ENCODE measurements at places on chromosomes 4 and X. TPM values are rescaled to one million over a fixed set of nuclear protein-coding genes. Genes with fewer than 3 reads are reported as not detected.

SATL1 gene
- total RNA-seq = not detected

DNA sequence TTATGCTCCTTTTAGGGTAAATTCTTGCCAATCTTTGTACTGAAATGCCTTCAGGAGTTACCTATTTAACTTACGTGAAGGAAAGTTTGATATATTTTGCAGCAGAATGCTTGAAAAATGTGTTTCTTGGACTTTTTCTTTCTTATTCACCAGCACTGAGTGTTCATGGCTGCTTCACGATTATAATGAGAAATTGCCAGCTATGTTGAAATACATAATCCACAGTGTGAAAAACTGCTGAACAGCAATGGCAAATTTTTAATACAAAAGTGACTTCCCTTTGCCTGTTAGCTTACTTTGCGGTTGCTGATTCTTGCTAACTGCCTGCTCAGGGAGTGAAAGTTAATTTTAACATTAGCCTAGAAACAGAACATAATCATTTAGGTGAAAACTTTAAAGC, 153.8 kb upstream of the SLC4A4 start:
- no peak for DNase-seq

HPGDS gene
- not detected for total RNA-seq

- DNase-seq = no peak
Observed at GRCh38 chr4:1488357-1488756, 82.1 kb upstream of the NKX1-1 start.

DNA sequence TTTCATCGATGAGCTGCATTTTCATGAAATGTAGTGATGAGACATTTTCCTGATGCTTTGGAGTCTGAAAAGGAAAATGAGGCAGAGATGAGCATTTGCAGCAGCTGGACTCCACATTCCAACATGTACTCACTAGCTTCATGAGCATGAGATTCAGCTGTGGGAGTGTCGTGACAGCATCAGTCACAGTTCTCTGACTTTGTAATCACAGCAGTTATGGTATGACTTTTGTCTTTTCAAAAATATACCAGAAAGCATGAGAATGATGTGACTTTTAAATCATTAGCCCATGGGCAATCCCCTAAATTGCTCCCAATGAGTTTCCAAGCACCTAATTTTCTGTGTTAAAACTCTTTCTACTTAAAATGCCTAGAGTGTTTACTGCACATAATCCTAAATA, 18.3 kb upstream of the MSL3 start:
- DNase-seq = no peak

DNA sequence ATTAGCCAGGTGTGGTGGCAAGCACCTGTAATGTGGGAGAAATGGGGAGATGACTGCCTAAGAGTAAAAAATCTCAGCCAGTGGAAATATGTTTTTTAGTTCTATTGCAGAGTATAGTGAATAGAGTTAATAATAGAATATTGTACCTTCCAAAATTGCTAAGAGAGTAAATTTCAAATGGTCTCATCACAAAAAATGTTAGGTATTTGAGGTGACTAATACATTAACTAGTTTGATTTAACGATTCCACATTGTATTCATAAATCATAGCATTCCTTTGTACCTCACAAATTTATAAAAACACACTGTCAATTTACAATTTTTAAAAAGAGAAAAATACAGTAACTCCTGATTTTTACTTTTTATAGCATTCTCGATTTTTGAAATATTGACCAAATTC, 681.5 kb upstream of the EPHA5 start:
- no peak for DNase-seq

- no peak for DNase-seq
Observed at GRCh38 chr4:153228512-153229140, 24.4 kb downstream of the TRIM2 start.

GRCh38 chr4:146428298-146428697, 93.4 kb downstream of the SLC10A7 start:
- no peak for DNase-seq

- DNase-seq = peak; percentile 67
Observed at GRCh38 chrX:133323431-133323830, 91.9 kb downstream of the GPC4 start.

PNMA5 gene
- total RNA-seq = not detected

CSAG3 gene
- total RNA-seq = 41.6 TPM

INPP4B gene
- total RNA-seq = 46.9 TPM

DNA sequence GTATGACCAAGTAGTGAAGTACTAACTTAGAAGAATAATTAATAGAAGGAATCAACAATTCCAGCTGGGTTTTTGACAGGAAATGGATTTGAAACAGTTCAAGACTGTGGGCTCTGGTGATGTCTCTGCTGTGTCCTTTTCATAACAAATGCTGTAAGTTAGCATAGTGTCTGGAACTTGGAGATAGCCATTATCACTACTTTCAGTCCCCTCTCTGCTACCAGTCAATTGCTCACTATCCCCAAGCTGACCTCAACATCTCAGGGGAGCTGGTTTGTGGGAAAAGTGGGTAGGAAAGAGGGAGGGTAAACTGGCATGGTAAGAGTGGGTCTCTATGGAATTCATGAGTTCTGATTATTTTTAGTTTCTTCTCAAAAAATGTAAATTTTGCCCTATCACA, 231.4 kb upstream of the MID1 start:
- no peak for DNase-seq

DNA sequence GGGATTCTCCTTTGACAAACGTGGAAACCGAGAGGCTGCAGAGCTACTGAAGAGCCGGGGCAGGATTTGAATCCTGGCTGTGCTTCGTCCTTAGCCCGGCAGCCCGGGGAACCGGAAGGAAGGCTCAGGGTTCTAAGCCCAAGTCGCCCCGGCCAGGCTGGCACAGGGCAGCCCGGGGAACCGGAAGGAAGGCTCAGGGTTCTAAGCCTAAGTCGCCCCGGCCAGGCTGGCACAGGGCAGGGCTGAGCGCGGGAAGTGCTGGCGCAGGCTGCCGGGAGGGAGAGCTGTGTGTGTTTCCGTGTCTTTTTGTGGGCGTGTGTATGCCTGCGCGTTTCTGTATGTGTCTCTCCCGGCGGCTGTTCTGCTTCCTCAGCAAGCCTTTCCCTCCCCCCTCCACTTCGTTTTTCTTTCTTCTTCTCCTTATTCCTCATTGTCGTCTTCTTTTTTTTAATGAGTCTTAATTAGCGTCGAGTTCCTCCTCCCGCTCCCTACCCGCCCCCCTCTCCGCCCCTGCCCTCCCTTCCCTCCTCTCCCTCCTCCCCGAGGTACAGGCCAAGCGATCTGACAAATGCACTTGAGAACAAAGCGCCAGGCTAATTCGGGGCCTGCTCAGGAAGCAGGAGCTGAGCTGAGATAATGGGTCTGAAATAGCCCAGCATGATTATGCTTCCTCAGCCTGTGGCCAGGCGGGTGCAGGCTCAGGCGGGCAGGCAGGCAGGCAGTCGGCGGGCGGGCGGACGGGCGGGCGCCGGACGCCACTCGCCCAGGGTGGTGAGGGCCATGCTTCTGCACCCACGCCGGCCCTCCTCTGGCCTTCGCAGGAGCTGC, 65.9 kb downstream of the EFNB1 start:
- no peak for DNase-seq

ARMCX1 gene
- 0.15 TPM for total RNA-seq

DNA sequence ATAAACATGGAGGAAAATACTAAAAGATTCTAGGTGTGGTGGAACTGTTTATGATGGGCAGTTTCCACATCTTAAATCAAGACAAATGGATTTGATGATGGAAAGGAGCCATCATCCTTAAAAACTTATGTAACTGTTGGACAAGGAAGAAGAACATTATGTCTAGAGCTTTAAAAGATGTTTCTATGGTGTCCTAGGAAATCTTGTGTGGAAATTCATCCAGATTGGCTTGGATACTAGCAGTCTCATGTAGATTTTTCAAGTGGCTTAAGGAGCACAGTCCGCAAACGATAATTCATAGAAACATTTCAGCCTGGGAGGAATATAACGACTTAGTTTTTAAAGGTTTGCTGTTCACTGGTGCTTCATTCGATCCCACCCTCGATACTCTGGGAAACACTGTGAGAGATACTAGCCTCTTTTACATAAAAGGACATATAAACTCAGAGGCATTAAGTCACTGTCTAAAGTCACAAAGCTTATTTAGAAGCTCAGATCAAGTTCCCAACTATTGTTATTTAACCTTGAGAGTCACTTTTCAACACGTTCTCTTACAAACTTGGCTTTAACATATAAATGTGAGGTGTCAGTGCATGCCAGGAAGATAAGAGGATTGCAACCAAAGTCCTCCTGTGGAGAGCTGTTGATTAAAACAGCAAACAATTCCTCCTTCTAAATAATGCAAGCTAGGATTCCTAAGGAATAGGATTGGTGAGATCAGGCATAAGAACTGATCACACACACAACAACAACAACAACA, 135.7 kb upstream of the SCML1 start:
- DNase-seq = no peak

ETNPPL gene
- total RNA-seq = not detected

ABCG2 gene
- total RNA-seq = 13.3 TPM

- DNase-seq = no peak
Observed at GRCh38 chrX:410296-410695, 23.6 kb upstream of the PPP2R3B start.

CT45A10 gene
- not detected for total RNA-seq

- DNase-seq = peak; percentile 51
Observed at GRCh38 chr4:78622253-78622979, 70.8 kb downstream of the ANXA3 start.

ZNF718 gene
- total RNA-seq = 3.5 TPM

DNA sequence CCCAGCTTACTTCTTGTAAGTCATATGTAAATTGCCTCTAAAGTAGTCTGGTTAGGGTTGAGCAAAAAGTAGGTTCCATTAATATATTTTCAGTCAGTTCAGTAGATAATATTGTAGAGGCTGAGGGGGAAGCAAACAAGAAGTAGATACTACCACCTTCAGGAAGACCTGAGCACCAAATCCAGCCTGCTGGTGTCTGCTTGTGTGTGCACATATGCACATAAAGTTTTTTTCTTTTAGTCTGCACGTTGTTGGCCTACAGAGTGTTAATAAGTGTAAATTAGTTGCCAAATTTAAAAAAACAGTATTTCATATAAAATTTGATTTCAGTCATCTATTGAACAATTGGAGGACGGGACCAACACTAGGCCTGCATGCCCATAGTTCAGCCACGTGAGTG, 76.7 kb downstream of the CCKAR start:
- no peak for DNase-seq

Data from PC-9 (cell line).